Activated CD4-positive, alpha-beta T cell treated with anti-CD3 and anti-CD28 coated beads for 36 hours (primary cell): ENCODE measurements at places on chromosomes 1 and 21. TPM values are rescaled to one million over a fixed set of nuclear protein-coding genes. Genes with fewer than 3 reads are reported as not detected.

- no peak for DNase-seq
Observed at GRCh38 chr1:231702804-231703203, 76.2 kb downstream of the DISC1 start.

AMIGO1 gene
- total RNA-seq = 1.8 TPM

DNA sequence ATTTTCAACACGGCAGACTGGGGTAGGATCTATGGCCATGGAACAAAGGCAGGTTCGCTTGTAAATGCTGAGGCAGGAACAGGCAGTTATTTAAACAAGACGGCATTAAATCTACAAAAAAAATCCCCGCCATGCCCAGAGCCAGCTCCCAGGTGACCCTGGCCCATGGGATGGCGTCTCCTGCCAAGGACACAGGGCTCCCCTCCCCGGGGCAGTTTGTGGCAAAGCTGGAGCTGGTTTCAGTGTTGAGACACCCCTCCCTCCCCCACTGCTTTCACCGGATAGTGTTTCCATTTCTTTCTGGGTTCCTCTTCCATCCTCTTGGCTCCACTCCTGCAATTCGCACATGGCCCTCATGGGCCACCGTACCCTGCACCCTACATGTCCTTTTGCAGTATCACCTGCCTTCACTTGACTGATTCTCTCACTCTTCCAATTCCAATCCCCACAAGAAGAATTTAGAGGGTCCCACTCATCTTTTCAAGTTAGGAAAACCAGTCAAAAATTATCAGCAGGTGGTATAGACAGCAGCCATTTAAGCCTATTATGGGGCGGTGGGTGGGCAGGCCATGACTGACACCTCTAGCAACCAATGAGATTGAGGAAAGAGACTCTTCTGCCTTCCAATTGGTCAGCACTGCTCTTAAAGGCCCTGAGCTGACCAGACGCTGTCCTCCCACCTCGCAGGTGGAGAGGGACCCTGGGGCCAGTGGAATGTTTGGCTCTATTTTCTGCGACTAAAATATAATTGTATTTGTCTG lies 52.0 kb downstream of the OLIG1 start:
- DNase-seq = peak; percentile 13

DNA sequence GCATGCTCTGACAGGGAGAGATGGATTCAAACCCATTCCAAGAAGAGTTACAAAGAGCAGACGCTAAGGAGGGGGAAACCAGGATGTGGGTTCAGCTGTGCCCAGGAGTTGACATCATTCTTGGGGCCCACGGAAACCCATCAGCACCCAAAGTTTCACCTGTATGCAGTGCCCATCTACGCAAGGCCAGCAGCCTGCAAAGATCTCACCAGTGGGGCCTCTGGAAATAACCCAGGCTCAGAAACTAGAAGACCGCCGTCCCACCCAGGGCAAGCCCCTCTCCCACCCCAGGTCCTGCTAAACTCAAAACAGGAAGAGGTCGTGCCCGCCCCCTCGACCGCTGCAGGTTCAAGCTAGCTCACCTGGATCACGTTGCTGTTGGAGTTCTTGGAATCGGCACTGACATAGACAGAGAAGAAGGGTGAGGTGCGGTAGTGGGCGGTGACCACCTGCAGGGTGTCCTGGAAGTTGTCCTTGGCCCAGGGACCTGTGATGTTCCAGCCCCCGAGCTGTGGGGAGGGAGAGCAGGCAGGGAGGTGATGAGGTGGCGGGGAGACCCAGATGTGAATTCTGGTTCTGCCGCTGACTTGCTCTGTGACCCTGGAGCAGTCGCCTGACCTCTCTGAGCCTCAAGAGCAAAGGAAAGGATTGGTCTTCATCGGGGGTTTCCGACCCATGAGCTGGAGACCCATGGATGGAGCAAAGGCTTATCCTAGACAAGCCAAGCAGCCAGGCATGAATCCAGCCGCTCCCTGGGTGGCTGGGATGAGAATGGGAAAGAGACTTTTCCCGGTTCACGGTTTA lies 31.7 kb downstream of the ECE1 start:
- DNase-seq = peak; percentile 65

DNA sequence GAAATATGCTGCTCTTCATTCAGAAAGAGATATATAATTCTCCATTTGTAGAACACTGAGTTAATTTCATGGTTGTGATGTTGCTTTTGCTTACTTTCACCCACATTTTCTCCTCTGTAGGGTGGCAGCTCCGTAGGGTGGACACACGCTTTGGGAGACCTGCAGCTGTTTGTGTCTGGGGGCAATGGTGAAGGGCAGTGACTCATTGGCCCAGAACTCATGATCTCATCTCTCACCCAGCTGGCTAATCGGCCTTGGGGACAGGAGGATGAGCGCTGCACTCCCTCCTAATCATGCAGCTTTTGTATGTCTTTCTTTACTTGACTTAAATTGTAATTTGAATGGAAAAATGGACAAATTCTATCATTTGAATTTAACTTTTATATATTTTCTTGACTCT lies 9.6 kb downstream of the DISC1 start:
- no peak for DNase-seq
